Activated naive CD4-positive, alpha-beta T cell treated with anti-CD3 and anti-CD28 coated beads for 36 hours (primary cell): ENCODE measurements at places on chromosomes 13 and 19. TPM values are rescaled to one million over a fixed set of nuclear protein-coding genes. Genes with fewer than 3 reads are reported as not detected.

DNA sequence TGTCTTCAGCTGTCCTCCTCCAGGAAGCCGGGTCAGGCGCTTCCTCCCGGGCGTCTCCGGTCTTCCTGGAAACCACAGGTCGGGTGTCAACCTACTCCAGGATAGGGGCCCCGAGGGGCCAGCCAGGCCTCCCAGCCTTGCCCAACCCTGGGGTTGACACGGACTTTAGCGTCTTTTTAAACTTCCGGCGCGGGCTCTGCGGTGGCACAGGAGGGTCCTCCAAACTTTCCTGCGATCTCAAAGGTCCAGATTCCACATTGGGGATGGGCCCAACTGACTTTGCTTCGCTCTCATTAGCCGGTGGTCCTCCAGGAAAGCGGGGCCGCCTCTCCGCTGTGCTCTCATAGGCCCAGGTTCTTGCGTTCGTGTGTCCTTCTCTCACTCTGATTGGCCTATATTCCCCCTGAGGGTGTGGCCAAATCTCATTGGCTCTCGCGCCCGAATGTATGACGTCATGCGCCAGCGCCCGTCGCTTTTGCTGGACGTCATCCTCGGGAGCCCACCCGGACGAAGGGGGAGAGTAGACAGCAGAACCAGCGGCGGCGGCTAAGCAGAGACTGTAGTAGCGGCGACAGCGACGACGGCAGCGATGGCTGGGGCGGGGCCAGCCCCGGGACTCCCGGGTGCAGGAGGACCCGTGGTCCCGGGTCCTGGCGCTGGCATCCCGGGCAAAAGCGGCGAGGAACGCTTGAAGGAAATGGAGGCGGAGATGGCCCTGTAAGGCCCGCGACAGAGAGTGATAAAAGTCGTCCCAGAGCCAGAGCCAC lies at the start of gene RBM42:
Gene RBM42 (plus strand): TSS at position 472 of the 767 bp plus-strand sequence. CDS start 118 bp downstream, at position 590.
- peak; percentile 97 for DNase-seq

DNA sequence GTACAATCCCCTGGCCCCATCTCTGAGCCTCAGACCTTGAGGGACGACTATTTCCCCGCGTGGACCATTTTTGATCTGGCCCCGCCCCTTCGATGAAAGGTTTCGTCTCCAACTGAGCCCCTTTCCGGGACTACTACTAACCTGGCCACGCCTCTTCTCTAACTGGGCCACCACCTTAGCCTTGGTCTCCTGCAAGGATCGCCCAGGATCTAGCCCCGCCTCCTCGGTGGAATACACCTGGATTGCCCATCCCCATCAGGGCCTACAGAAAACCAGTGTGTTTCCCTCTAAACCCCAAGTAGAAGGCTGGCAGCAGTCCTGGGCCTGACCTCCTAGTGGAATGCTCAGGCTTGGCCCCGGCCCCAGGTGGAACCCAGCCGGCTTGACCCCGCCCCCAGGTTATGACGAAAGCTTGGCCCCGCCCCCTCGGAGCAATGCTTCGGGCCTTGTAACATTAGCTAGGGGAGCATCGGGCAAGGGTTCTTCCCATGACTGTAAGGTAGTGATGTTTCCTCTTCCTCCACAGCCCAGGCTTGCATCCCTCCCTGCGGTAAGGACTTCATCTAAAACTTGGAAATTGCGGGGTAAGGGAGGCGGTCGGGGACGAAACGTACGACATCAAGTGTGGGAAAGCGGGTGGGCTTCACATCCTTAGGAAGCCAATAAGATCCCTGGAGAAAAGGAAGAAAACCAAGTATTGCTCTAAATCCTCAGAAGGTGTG lies 9.1 kb downstream of the SPACA6 start:
- peak; percentile 73 for DNase-seq

DNA sequence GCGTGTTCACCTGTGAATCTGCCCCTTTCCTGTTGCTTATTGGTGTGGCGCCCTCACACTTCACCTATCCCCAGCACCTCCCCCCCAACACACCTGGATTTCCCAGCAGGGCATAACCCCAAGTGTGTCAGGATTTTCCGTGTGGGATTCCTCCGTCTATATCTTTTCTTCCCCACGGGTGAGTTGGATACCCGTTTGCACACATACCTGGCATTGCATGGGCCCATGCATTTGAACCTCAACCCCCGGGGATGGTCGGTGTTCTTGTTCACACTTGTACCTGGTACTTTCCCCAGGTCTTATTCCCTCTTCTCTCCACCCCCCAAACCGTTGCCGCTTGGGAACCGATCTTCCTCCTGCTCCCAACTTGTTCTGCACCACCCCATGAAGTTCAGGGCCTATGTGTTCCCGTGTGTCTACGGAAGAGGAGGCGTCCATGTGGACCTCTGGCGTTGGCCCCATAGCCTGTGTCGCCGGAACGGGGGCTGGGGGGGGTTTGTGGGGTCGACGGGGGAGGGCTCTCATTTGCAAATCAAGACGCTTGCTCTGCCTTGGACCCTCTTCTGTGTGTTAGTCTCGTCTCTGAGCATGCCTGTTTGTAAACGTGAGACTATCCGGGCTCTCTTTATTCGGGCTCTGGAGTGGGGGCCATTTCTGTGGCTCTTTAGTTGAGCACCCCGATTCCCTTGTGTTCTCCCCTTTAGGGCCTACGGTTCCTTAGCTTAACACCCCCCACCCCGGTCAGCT lies 1.7 kb downstream of the PRR12 start:
- peak; percentile 48 for DNase-seq

GRCh38 chr13:85527316-85527715 lies 271.9 kb downstream of the SLITRK6 start:
- no peak for DNase-seq

- no peak for DNase-seq
Measured at GRCh38 chr13:101202590-101202989, 213.7 kb downstream of the NALCN start.

Gene LYL1
- 1.8 TPM for total RNA-seq

Gene GNA15
- total RNA-seq: 26.6 TPM
